Fibroblast of skin of back (primary cell): ENCODE measurements at places on chromosomes 1 and 21.
A peak's percentile ranks its signal among the peaks of the same experiment; 100 is the strongest.

GRCh38 chr1:221612047-221612777 is 129.7 kb downstream of the DUSP10 start:
- peak; percentile 83 for DNase-seq

DNA sequence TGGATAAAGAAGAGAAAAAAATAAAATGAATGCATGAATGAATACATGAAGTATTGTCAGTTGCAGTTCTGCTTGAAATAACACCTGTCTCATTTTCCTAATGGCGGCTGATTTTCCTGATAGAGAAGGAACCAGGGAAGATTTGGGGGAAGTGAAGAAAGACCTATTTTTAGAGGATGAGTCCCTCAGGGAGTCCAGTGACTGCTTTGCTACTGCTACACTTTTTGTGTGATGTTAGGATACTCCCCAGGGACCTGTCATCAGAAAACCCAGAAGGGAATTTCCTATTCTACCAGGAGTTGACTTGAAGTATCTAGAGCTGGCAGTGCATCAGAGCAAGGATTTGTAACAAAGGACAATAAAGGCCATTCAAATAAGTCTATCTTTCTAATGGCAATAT is 114.8 kb downstream of the MAB21L3 start:
- no peak for DNase-seq

DNA sequence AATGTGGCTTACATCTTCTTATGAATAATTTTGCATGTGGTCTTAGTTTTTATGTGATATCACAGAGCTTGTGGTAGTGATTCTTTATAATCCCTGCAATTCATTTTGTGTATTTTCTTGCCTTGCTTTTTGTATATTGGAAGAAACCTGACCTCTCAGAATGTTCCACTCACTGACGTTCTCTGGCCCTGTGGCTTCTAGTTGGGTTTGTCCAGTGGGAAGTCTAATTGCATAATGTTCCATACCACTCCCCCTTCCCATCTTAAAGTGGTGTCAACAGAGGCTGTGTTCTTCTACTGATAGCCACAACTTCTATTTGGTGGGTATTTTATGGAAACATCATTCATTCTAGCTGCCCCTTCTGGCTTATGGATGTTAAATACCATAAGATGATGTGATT is 225.3 kb downstream of the BACH1 start:
- no peak for DNase-seq

- DNase-seq = no peak
Observed at GRCh38 chr1:26282401-26282918, 2.6 kb downstream of the SH3BGRL3 start.

DNA sequence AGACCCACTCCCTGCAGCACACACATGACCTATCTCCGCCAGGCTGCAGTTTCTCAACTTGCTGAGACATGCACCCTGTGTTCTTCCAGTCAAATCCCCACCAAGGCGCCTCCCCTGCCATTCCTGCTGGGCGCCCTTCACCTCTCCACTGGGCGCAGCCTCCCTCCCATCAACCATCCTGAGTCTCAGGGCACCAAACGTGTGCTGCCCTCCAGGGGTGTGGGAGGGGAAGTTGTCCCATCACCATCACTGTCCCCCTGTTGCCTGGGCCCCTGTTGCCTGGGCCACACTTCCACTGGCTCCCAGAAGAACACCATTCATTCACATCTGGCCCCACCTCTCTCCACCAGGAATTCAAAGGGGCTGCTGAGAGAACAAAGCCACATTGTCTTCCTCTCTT is 44.9 kb upstream of the EFHD2 start:
- DNase-seq = no peak

DNA sequence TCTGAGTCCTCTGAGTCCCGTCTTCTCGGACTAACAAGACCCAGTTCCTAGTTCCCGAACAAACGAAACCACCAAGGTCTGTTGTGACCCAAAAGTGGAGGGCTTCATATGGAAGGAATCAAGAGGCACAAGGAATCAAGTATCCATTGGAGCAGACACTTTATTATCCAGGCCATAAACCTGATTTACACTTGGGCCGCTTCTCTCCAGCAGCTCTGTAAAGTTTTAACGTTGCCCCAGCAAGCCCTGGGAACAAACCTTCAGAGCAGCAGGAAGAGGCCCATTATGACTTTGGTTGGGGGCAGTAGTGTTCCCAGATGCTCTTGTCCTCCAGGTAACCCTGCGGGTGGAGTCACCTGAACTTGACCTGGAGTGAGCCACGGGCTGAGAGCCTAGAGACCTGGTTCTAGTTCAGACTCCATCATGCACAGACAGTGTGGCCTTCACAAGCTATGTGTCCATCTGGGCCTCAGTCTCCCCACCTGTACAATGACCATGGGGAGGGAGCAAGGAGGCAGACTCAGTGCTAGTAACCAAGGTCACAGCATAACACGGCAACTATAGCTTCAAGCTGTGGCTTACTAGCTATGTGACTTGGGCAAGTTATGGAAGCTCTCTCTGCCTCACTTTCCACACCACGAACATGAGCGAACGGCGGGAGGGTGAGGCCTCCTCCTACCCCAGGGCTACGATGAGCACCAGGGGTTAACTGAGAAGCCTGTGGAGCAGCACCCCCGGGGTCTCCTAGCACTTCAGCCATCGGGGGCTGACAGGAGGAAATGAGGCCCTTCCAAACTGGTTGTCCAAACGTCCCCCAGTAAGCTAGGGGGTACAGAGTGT is 95.7 kb downstream of the GLIS1 start:
- no peak for DNase-seq

DNA sequence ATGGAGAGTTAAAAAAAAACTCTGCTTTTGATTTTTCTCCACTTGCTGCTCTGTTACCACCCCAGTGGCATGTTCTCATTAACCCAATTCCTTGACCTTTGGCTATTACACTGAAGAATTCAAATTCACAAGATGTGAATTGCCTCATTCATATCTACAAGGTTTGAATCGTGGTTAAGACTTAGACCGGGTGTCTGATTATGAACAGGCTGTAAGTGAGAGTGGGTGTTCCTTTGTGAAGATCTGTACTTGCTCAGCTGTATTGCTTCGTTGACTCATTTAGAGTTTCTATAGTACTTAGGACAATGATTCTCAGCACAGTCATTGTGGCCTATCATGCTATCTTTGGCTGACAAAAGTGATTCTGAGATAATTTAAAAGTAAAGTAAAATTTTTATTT is 36.4 kb downstream of the DNM3 start:
- no peak for DNase-seq

GRCh38 chr1:116585886-116586285 is 15.1 kb upstream of the CD58 start:
- DNase-seq = peak; percentile 40

DNA sequence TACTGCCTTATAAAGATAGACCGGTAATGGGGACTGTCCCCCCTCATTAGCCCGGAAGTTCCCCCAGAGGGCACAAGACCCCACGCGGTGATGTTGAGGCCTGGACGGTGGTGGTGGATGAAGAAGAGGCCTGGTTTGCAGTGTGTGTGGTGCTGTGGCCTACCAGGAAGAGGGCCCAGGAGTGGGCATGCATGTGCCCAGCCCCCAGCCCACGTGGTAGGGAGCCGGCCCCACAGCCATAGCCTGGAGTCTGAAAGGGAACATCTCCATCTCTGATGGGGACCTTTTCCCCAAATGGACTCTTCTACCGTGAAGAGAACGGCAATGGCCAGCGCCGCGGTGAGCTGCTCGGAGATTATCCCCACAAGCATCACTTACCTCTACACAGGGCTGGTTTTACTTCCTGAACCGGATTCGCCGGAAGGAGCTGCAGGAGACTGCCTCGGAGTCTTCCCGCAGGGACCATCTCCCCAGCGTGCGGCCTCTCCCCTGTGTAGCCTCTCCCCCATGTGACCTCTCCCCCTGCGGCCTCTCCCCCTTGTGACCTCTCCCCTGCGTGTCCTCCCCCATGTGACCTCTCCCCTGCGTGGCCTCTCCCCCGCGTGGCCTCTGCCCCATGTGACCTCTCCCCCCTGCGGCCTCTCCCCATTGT is 20.6 kb downstream of the RRP1 start:
- no peak for DNase-seq

- DNase-seq = peak; percentile 78
Observed at GRCh38 chr1:243264717-243265116, 8.9 kb downstream of the SDCCAG8 start.

GRCh38 chr1:230794431-230794830 is 47.2 kb downstream of the CAPN9 start:
- DNase-seq = no peak

GRCh38 chr1:45155423-45155822 is 51.0 kb downstream of the ZSWIM5 start:
- no peak for DNase-seq

- no peak for DNase-seq
Observed at GRCh38 chr1:200969726-200970561, 53.6 kb downstream of the KIF21B start.

GRCh38 chr1:232585486-232585885 is 44.4 kb downstream of the SIPA1L2 start:
- DNase-seq = no peak

DNA sequence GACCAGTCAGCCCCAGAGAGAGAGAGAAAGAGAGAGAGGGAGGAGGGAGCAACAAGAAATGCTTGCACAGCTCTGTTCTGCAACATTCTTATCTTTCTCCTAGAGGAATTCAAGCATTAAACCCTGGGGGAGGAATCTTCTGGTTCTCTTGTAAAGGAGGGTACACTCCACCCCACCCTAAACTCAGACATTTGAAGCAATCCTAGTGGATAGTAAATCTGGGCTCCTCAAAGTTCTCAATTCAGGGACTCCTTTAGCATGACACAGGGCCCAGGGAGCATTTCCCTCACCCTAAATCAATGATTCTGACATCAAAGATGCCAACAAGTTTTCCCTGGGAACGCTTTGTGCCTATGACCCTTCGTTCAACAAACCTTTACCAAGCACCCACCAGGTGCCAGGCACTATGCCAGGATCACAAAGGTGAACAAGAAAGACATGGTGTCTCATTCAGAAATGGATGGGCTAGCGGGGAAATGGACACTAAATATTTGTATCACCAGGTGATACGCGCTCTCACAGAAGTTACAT is 11.9 kb upstream of the CAPN2 start:
- DNase-seq = peak; percentile 78

- no peak for DNase-seq
Observed at GRCh38 chr1:94540440-94541245, 916 bp downstream of the F3 start.

- no peak for DNase-seq
Observed at GRCh38 chr1:29875557-29876028, 639.3 kb downstream of the PTPRU start.

GRCh38 chr1:33918368-33918767 is 54.5 kb downstream of the HMGB4 start:
- peak; percentile 86 for DNase-seq

GRCh38 chr1:7557301-7557891 is 213.7 kb upstream of the VAMP3 start:
- no peak for DNase-seq

DNA sequence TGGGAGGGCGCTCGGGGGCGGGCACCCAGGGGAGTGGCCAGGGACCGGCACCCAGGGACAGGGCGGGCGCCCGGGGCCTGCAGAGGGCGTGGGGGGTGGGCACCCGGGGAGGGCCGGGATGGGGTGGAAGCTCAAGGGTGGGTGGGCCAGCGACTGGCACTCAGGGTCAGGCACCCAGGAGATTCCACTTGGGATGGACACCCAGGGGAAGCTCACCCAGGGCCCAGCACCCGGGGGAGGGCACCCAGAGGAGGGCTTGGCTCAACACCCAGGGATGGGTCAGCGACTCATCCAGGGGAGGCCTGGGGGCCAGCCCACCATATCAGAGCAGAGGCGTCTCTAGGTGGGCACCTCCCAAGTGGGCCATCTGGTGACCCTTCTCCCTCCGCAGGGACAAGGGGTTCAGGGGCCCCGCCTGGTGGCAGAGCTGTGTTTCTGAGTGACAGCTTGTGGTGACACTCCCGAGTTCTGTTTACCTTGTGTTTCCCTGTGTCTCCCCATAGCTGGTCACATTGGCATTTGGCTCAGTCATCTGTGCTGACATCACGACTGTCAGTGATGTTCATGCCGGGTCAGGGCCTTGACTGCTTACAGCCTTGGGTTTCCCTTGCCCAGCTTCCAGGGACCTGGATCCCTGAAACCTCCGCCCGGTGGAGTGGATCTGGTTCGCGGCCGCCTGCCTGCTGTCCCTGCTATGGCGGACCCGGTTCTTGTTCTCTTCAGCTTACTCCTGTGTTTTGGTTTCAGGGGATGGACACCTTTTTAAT is 749 bp downstream of the IBA57 start:
- DNase-seq = peak; percentile 81

- peak; percentile 64 for DNase-seq
Observed at GRCh38 chr21:38817371-38818324, 11.9 kb downstream of the ETS2 start.

DNA sequence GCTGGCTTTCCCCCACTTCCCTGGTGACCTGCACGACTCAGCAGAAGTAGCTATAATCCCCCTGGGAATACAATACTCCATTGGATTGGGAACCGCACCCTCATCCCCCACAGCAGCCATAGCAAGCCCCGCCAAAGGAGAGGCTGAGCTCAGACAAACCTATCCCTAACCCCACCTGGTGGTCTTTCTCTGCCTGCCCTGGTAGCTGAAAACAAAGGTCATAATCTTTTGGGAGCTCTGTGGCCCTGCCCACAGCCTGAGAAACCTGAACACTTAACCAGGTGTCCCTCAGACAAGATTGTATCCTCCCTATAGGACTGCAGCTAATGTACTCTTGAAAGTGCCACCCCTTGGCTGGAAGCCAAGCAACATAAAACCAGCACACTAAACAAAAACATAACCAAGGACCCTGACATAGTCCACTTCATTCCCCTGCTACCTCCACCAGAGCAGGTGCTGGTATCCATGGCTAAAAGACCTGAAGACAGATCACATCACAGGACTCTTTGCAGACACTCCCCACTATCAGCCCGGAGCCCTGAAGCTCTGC is 71.6 kb upstream of the RUNX1 start:
- DNase-seq = no peak

GRCh38 chr1:156291226-156292061 is 4.0 kb downstream of the GLMP start:
- peak; percentile 81 for DNase-seq

- DNase-seq = no peak
Observed at GRCh38 chr1:245276445-245276844, 121.7 kb downstream of the KIF26B start.

DNA sequence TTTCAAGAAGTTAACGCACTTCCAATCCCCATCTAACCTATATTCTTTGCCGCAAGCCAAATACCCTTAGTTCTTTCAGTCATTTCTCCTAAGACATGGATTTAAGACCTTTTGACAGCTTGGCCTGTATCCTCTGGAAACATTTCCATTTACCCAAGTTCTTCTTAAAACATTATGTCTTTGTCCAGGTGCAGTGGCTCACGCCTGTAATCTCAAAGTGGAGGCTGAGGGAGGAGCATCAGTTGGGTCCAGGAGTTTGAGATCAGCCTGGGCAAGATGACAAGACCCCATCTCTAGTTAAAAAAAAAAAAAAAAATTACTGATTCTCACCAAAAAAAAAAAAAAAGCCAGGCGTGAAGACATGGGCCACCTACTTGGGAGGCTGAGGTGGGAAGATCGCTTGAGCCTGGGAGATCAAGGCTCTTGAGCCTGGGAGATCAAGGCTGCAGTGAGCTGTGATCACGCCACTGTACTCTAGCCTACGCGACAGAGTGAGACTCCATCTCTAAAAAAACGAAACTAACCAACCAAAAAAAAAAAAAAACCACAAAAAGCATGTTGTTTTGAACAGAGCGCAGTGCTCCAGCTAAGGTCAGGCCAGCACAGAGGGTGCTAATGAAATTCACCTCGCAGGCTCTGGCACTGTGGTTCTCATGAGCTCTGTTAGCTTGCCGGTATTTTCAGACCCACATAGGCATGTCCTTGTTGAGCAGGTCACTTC is 36.0 kb downstream of the NUAK2 start:
- peak; percentile 47 for DNase-seq
